ENCODE measurements at places on chromosomes 1 and 21.

GRCh38 chr1:168719306-168720111 lies 9.5 kb downstream of the DPT start:
- DNase-seq: no peak

GRCh38 chr1:245480393-245481120 lies 325.8 kb downstream of the KIF26B start:
- no peak for DNase-seq

DNA sequence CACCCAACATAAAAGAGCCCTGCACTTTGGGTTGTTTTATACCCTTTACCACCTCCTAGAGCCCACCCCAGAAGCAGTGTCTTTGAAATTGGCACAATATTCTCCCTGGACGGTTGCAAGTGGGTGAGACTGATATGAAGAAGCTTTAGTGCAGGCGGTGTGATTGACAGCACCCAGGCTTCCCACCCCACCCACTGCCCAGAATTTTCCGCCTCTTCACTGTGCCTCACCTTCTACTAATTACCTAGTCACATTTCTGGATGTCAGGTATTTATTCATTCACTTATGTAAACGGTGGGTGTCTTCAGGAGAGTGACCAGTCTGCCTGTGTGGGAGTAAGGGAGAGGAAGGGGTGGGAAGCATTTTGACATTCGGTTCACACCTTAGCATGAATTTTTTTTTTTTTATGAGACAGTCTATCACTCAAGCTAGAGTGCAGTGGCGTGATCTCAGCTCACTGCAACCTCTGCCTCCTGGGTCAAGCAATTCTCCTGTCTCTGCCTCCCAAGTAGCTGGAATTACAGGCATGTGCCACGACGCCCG lies 1.7 kb upstream of the FAM89A start:
- no peak for DNase-seq

DNA sequence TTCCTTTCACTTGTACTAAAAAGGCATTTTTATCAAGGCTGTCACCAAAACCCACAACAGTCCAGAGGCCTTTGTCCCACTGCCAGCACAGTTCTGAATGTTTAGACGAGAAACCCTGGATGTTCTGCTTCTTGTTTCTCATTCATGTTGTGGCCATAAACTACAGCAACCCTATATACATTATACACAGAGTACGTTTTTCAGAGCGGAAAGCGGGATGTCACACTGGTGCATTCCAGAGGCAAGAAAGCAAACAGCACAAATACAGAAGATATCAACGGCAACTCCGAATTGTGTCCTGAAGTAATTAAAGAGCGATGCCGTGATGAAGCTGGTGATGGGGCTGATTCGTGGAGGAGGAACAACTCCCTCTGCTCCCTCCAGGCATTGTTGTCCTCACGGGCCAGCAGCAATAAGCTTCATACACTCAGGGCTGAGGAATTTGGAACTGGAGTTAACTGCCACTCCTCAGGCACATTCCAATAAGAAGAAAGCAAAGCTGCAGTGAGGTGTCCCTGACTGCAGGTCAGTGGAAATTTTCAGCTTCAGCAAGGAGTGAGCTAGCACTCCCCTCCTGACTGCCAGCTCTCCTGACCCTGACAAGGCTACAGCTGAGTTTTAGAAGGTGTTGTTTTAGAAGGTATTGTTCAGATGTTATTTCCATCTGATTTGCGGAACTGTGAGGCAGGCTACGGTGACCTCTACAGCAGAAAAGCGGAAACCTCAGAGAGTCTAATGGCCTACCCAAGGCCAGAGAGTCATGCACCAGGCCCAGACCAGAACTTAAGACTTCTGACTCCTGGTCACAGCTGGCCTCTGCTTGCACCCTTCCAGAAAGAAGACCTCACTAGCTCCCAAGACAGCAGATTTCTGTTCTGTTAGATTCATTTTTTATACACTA lies 149.0 kb downstream of the TGFBR3 start:
- no peak for DNase-seq

DNA sequence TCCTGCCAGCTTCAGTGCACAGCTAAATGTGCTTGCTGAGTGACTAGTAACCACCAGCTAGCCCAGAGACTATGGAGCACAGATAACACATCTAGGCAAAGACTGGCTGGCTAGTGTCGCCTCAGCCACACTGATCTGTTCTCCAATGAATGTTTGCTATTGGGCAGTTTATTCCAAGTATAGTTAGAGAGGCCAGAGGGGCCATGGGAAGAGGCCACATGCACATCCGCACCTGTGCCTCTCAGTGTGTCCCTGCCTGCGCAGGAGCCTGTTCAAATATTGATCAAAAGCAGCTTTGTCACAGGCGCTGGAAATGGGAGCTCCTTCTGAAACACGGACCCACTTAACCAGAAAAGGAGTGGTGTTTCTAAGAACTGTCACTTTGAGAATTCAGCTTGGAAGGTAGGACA lies 51.3 kb upstream of the ATP1A1 start:
- no peak for DNase-seq

- no peak for DNase-seq
Measured at GRCh38 chr1:216437603-216438002, 14.4 kb upstream of the USH2A start.

GRCh38 chr1:198387587-198387986 lies 152.9 kb downstream of the ATP6V1G3 start:
- no peak for DNase-seq

- DNase-seq: no peak
Measured at GRCh38 chr1:73910466-73910865, 287.5 kb downstream of the LRRIQ3 start.

GRCh38 chr1:116919802-116920201 lies 10.1 kb downstream of the PTGFRN start:
- DNase-seq: no peak

DNA sequence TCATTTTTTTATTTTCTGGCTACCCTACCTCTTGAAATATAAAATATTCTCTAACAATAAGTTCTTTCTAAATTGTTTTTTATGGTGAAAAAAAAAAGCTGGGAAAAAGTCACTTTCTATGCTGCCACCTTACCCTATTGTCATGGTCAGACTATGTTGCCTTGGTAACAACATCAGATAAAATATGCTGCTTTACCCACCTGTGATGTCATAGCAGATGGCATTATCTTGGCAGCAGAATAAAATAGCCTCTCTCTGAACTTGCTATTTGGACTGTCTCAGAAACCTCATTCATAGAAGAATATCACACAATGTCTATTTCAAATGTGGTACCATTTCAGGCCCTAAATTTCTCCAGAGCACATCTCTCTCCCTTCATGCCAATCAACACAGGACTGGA lies 69.6 kb upstream of the SGIP1 start:
- no peak for DNase-seq

- peak; percentile 47 for DNase-seq
Measured at GRCh38 chr1:36134505-36135329, 9.7 kb upstream of the COL8A2 start.

DNA sequence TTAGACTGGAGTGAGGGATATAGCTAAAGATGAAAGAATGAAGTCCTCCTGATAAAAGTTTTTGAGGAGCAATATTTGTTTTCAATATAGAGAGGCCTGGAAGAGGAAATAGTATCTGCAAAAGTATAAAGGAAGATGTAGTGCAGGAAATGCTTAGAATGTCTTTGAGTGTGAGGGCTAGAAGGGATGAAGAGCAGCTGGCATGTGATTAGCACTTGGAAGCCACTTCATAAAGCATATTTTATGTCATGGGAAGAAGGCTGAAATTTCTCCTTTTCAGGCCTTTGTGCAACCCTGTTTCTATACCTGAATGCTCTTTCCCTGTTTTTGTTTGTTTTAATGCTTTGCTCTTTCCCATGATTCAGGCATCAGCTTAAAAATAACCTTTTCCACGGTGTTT lies 323.3 kb upstream of the DEPDC1 start:
- DNase-seq: no peak

DNA sequence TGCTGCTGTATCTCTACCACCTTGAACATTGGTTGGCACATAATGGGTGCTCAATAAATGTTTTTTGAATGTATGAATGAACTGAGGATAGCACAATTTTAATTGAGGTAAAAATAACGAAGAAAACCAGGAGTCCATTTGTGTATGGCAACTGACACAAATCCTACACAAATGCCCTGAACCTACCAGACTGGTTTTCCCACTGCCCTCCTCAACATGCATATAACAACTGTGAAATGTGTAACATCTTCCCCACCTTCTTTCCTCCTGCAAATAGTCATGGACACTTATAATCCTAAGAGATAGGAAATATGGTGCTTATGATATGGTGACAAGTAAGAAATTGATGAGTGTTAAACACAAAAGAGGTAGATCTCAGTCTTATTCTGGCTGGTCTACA lies 9.9 kb upstream of the LMO4 start:
- no peak for DNase-seq

DNA sequence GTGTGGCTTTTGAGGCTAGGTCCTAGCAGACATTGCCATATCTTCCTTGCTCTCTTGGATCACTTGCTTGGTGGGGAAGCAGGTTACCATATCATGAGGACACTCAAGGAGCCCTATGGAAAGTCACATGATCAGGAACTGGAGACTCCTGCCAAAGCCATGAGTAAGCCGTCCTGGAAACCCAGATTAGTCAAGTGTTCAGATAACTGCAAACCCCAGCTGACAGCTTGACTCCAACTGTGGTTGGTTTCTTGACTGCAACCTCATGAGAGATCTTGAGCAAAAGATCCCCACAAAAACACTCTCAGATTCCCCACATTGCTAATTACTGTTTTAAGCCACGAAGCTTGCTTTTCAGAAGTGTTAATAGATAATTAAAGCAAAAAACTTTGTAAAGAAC lies 58.6 kb downstream of the CACNA1E start:
- no peak for DNase-seq

DNA sequence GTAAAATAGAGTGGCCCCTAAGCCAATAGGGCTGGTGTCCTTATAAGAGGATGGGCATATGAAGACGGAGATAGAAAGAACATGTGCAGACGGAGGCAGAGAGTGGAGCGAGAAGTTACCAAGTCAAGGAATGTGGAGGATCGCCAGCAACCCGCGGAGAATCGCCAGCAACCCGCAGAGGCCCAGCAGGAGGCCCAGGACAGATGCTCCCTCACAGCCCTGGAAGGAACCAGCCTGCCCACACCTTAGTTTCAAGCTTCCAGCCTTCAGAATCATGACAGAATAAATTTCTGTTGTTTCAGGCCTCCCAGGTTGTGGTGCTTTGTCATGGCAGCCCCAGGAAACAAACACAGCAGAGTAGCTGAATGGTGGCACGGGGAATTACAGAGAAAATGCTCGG lies 9.6 kb downstream of the CLDN14 start:
- no peak for DNase-seq

All from stimulated activated CD4-positive, alpha-beta T cell treated with anti-CD3 and anti-CD28 coated beads, Interleukin-2, amount 100 ng/mL, for 48 hours (primary cell).